ENCODE measurements at places on chromosomes 5 and 9.

DNA sequence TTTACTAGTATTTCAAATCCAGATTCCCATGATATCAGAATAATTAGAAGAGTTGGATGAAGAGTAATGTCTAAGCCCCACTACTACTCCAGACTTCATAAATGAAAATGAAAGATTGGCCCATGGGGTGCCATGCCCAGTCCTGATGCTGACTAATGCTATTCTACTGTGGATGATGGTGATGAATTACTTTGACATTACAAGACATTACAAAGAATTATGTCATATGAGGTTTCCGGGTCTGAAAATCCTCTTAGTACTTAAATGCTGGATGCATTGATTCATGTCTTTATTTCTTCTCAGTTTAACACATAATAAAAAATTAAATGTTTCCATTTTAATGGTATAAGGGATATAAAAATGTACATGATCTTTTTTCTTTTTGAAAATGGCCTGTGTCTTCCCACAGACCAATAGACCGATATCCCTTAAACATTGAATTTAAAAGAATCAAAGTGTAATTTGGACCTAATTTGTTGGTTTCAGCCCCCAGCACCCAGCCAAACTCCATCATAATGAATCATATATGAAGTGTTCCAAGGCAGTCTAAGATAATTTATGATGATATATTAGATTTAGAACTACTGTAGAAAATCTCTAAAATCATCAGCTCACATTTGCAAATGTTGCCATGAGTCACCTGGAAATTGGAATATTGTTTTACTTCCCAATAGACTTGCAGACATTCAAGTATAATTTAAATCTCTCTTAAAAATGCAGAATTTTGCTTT is 223.6 kb upstream of the SGCD start:
- DNase-seq, result no peak

- DNase-seq, result no peak
Measured at GRCh38 chr5:131756942-131757341, 39.9 kb downstream of the FNIP1 start.

- DNase-seq, result no peak
Measured at GRCh38 chr5:77486344-77486962, 5.7 kb downstream of the WDR41 start.

- DNase-seq, result no peak
Measured at GRCh38 chr9:132447346-132447745, 37.3 kb downstream of the CFAP77 start.

All from fibroblast of the aortic adventitia (primary cell).